ENCODE measurements at places on chromosomes 16 and 17.
A peak's percentile ranks its signal among the peaks of the same experiment; 100 is the strongest.

GRCh38 chr16:87602821-87603683, 744 bp downstream of the JPH3 start:
- no peak for DNase-seq

DNA sequence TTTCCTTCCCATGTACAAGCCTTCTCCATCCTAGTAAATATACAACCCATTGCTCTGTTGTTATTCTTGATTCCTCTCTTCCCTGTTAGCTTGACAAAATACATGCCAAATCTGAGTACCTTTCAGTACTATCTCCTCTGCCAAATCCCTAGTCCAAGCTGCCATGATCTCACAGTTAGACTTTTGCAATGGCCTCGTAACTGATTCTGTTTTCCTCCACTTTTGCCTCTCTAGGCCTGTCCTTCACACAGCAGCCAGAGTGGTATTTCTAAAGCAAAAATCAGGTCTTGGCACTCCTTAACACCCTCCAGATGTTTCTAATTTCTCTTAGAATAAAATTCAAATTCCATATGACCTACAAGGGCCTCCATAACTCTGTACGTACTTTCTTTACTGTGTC, 153.0 kb upstream of the RBL2 start:
- no peak for DNase-seq

DNA sequence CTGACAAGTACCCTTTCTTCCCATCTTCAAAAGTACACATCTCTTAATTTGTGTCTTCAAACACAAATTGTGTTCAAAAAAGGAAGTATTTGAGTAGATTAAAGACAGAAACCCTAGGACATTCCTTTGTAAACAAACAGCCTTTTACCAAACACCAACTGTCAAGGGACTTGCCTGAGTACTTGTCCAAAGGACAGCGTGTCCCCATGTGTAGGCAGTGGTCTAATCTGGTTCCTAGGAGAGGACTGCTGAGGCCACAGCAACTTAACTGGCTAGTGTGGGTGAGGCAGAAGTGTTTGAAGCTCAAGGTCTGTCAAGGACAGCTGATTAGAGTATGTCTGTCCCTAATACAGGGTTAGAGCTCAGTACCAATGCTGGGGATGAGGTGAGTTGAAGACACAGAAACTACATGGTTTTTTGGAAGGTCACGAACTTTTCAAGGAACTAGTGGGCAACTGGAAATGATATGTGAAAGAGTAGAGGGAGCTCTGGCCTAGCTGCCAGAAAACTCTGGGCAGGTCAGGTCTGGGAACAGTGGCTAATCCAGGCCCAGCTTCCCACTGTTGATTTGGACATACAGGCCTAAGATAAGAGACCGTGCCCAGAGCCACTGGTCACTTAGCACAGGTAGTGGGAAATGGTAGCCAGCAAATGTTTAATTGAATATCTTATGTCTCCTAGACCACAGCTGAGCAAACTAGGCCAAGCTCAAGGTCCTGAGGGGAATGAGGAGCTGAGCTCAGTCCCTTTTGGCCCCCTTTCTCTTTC, 10.1 kb downstream of the HMOX2 start:
- no peak for DNase-seq

DNA sequence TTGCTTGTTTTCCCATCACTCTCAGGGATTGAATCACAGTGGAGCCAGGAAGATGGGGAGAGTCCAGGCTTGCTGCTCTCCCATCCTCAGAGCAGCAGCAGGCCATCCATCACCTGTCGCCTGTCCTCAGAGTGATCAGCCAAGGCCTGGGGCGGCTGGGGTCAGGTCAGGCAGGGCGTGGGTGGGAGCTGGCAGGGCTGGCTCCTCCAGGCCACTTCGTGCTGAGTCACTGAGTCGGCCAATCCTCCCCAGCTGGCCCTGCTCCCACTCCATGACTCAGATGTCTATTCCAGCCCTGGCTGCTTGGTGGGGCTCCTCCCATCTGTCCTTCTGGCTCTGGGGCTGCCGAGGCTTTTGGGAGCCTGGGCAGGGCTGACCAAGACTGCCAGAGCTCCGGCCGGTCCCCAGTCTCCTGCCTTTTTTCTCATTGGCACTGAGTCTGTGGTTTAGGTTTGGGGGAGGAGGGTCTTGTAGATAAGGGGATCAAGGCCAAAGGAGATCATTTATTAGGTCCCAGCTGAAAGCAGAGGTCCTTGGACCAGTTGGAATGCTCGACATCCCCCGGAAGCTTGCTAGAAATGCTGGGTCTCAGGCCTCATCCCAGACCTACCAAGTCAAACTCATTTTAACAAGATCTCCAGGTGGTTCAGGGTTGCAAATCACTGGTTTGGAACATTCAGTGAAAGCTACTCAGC, 72.7 kb downstream of the ABCC1 start:
- peak; percentile 57 for DNase-seq

DNA sequence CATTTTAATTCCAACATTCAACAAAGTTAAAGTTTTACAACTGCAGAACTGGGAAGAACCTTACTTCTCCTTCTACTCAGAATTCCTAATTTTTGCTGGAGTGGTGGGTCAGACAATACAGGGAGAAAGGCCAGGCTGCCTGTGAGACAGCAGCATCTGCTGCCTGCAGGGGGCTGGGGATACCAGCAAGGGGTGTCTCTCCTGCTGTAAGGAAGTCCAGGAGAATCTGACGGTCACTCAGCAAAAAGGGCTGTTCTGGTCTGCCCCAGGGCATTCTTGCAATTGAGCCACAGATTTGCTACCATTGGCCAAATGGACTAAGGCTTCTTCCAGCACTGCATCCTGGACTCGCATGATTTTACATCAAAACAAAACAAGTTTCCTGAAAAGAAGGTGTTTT, 426.6 kb upstream of the CDH11 start:
- no peak for DNase-seq

DNA sequence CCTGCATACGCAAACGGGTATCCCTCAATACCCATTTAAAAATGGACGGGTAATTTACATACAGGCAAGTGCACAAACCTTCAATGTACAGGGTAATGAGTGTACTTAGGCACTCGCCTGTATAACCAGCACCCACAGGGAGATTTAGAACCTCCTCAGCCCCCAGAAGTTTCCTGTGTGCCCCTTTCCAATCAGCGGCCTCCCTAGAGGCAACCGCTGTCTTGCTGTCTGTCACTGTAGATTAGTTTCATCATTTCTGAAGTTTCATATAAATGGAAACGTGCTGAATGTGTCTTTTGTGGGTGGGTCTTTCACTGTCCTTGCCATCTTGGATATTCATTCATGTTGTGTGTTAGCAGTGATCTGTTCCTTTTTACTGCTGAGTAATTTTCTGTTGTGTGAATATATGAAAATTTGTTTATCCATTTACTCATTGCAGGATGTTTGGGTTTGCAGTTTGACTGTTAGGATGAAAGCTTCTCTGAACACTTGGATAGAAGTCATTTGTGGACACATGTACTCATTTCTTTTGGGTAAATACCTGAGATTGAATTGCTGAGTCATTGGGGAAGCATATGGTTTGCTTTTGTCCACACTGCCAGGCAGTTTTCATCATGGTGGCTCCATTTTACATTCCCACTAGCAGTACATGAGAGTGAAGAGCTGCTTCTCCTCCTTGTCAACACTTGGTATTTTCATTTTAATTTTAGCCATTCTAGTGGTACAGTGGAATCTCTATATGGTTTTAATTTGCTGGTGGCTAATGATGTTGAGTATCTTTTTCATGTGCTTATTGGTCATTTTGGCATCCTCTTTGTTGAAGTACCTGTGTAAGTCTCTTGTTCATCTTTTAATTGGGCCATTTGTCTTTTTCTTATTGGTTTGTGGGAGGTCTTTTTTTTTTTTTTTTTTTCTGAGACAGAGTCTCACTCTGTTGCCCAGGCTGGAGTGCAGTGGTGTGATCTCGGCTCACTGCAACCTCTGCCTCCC, 2.1 kb upstream of the ADCY7 start:
- DNase-seq = no peak

- no peak for DNase-seq
Observed at GRCh38 chr17:79851461-79851817, 12.2 kb upstream of the CBX4 start.

GRCh38 chr17:67620636-67621035, 97.1 kb upstream of the NOL11 start:
- no peak for DNase-seq

DNA sequence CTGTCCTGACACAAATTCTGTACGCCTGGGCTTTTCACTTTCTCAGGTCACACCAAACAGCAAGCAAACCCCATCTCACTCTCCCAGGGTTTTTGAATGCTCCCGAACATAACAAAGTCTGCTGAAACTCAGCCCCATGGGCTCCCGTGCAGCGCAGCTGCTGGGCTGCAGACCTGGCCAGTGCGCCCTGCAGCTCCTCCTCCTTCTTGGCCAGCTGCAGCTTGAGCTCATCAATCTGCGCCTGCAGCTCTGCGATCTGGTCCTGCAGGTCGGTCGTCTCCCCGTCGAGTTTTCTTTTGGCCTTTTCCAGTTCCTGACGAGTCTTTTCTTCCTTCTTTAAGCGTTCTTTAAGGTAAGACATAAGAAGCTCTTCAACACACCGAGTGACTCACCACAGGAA, 70.5 kb downstream of the NDEL1 start:
- no peak for DNase-seq

GRCh38 chr17:57595947-57596695, 149.0 kb downstream of the CCDC182 start:
- no peak for DNase-seq

- no peak for DNase-seq
Observed at GRCh38 chr17:60134396-60135150, 15.2 kb upstream of the CA4 start.

- DNase-seq = no peak
Observed at GRCh38 chr17:43482103-43483012, 1.4 kb upstream of the DHX8 start.

- DNase-seq = no peak
Observed at GRCh38 chr16:23107936-23108335, 41.3 kb downstream of the USP31 start.

GRCh38 chr16:49312389-49312985, 30.8 kb upstream of the CBLN1 start:
- DNase-seq = no peak
